ENCODE measurements at places on chromosomes 7 and 10.

DNA sequence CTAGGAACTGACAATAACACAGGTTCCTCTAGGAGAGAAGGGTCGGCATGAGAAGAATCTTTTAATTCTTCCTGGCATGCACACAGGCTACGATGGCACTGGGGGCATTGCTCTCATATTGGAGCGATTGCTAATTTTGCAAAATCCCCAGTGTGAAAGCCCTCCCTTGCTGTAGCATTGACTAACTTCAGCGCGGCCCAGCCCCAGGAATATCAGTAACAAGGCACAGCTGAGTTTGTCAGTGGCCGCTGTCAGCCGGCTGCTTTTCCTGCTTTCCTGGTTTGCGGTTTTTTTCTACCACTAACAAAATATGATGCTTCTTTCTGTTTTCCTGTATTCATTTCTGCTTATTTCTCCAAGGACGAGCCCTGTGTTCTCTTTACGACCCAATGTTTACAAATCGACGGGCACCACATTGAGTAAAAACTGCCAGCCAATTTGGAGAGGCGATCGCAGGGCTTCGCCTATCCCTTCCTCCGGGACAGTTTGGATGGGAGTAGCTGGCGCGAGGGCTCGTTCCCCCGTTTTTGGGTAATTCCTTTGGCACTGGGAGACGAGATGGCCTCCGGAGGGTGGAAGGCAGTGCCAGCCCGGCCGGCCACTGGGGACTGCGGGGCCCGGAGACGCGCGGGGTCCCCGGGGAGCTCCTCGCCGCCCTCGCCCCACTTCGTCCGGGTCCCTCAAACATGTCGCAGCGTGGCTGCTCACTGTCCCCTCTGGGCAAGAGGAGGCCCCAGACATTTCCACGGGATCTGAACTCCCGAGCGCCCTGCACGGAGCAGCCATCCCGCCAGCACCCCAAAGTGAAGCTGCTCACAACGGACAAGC lies 967 bp downstream of the ADARB2 start:
- DNase-seq, result no peak

DNA sequence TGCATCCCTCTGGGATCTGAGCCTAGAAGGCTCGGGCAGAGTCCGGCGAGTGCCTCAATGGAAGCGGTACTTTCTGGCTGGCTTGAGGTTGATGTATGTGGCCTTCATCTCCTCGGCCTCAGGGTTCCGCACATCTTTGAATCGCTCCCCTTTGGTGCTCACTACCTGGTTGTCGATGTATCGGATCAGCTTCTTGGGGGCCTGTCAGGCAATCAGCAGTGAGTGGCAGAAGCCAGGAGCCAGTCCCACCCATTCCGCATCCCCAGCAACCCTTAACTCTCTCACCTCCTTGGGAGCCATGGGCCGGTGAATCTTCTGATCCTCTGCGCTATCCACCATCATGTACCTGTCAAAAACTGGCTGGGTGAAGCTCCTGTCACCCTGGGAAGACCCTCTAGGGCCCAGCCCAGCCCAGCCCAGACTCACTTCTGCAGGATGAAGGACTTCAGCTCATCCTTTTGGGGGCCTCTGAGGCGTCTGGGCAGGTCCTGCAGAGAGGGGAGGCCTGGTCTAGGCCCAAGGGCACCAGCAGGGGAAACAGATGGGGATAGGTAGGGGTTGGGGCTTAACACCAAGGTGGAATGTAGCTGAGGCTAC lies 2.8 kb downstream of the FBXL15 start:
- no peak for DNase-seq

GRCh38 chr7:87596696-87597095 lies 4.0 kb downstream of the ABCB1 start:
- no peak for DNase-seq

DNA sequence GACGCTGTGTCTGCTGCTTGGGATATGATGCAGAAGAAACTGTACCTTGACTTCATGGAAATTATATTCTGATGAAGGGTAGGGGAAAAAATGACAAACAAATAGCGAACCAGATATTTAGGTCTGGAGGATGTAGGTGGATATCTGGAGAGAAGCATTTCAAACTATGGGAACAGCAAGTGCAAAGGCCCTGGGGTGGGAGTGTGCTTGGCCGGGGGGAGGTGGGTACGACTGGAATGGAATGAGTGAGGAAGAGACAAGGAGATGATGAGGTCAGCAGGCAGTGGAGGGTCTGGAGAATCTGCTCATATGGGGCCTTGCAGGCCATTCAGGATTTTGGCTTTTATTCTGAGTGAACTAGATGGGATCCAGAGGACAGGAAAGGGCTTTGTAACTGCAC lies 65.2 kb downstream of the TLL2 start:
- DNase-seq, result no peak

- no peak for DNase-seq
These were observed 174.5 kb upstream of the AKR1E2 start for GRCh38 chr10:4651404-4652037.

DNA sequence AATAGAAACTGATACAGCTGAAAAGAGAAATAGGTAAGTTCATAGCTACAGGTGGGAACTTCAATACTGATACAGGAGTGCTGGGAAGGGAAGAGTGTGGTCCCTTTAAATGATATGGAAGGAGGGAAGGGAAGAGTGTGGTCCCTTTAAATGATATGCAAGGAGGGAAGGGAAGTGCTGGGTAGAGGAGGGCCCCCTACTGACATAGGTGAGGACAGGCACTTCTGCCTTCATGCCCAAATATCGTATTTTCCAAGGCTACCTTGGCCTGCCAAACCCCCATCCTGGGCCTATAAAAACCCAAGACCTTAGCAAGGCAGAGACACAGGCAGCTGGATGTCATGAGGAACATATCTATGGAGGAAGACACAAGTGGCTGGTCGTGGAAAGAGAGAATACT lies 92.3 kb downstream of the MAGI2 start:
- peak; percentile 17 for DNase-seq

DNA sequence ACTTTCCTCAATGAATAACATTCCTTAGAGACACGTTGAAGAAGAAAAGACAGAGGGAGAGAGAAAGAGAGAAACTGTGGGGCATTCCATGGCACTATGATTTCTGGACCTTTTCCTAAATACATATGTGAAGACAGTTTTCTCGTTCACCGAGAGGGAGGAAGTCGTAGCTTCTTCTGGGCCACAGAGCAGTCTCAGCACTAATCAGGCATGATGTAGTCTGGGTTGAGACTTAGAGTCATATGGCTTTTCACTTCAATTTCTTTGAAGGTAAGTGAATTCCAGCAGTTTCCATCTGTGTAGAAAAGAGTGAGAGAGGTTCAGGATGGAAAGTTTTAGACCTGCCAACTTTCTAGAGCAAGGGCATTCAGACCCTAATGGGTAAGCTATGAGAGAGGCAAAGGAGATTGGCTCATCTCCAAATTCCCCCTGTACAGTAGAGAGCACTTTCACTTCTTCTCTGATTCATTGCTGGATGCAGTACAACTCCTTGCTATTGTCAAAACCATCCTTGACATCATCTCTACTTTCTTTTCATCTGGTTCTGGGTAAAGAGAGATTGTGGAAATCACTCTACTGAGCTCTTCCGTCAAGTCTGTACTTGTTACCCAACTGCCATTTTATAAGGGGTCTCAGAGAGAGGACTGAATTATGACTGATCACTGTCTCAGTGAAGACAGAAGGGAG lies 31.5 kb upstream of the OR9A4 start:
- no peak for DNase-seq

- peak; percentile 71 for DNase-seq
These were observed 614.1 kb downstream of the GALNT17 start for GRCh38 chr7:71746006-71746405.

GRCh38 chr7:130135208-130136205 lies 65.2 kb downstream of the KLHDC10 start:
- no peak for DNase-seq

DNA sequence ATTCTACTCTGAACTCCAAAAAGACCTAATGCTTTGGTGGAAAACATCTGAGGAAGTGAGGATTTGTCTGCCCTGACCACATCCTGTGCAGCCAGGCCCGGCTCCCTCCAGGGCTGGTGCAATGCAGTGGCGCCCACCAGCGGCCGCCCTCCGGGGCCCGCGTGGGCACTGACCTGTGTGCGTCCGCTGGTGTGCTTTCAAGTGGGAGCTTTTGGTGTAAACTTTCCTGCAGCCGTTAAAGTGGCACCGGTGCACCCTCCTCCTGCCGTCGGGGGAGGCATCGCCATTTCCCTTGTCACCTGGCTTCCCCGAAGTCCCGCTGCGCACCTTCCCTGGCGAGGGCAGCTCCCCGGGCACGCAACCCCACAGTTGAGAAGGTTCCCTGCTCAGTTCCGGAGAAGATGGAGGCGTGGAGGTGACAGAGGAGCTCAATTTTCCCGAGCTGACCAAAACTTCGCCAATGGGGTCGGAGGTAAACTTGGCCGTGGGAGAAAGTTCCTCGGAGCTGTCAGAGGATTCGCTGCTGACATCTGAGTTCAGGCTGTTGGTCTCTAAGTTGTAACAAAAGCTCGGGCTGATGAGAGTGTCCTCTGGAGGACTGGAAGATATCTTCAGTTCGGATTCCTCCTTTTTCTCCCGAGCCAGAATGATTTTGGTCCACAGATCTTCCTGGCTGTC lies 3.4 kb downstream of the KLF6 start:
- DNase-seq, result no peak

- DNase-seq, result peak; percentile 55
These were observed 29.5 kb upstream of the DNAAF5 start for GRCh38 chr7:696812-697551.

GRCh38 chr7:106075937-106076336 lies 36.2 kb downstream of the SYPL1 start:
- no peak for DNase-seq

DNA sequence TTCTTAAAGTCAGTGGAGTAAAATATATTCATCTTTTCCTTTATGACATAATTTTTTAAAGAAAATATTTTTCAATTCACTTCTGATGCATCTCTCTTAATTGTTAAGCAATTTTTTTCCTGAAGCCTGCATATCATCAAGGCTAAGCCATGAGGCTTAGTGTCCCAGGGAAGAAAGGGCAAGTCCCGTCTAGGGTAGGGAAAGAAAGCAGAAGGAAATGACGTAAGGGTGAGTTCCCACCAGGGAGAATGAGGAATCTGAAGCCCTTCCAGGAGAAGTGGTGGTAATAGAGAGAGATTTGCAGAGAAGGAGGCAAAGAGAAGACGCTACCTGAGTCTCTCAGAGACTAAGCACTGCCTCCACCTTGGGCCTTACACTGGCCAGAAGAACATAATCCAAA lies 96.8 kb upstream of the NFE2L3 start:
- no peak for DNase-seq

GRCh38 chr10:112735041-112735695 lies 214.9 kb upstream of the TCF7L2 start:
- no peak for DNase-seq

- no peak for DNase-seq
These were observed 37.2 kb downstream of the CLRN3 start for GRCh38 chr10:127855591-127855881.

- no peak for DNase-seq
These were observed 16.9 kb downstream of the GFRA1 start for GRCh38 chr10:116255886-116256751.

DNA sequence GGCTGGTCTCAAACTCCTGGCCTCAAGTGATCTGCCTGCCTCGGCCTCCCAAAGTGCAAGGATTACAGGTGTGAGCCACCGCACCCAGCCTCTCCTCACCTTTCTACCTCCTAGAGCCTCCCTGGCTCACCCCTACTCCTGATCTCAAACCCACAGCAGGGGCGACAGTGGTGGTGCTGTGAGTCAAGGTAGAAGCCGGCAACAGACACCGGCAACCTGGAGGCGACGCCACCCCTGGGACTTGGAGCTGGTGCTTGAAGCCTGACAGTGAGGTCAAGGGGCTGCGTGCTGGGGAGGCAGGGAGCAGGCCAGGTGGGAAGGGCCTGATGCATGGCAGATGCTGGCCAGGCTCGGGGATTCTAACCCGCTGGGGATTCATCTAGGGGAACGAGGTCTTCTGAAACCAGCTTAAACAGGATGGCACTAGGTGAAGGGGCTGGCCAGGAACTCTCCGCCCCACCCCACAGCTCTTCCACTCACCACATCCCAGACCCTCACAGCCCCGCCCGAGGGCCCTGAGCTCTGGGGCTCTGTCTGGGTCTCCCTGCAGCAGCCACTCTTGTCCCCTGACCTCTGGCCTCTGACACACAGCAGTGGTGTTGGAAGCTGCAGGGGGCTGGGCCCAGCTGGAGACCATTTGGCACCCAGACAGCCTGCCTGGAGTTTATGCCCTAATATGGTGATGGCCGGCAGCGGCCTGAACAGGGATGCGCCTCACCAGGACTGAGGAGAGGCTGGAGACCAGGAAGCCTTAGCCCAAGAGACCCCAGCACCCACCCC lies 16.4 kb downstream of the KCNH2 start:
- no peak for DNase-seq

DNA sequence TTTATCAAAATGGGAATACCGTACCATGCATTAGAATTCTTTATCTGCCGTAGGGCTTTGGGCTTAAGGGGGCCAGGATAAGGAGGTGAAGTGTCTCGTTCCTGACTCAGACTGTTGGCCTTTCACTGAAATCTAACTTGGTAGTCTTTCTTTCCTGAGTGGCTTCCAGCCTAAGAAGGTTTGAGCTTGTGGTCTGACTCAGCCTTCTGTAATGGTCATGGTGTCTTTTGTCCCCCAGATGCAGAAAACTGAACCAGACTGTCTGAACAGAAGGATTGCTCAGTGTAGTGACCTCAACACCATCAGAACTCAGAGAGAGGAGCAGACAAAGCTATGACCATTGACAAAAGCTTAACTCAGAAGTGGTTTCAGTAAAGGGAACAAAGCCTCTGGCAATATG lies 39.5 kb downstream of the WNT2 start:
- no peak for DNase-seq

GRCh38 chr10:92751827-92752226 lies 62.1 kb downstream of the HHEX start:
- DNase-seq, result no peak

- DNase-seq, result peak; percentile 65
These were observed 16.4 kb downstream of the LRRC4 start for GRCh38 chr7:128014811-128015210.

DNA sequence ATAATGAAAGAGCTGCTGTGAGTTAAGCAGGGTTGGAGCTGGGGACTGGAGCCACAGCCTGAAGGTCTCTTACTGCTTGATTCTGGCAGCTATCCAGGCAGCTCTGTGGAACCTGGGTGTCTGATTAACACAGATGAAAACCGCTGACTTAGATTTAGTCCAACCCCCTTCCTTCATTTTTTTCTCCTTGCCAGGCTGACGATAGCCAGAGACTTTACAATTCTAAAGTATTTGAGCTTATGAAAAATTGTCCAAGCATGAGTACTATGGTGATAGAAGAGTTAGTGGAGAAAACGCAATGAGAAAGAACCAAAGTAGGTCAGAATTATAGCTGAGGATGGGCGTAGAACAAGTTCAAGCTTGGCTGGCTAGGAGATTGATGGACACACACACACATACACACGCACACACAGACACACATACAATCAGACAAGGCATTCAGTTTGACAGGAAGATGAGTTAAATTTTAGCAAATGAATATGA lies 13.5 kb upstream of the GPR85 start:
- DNase-seq, result peak; percentile 78

GRCh38 chr10:130869179-130869841 lies 442.2 kb downstream of the TCERG1L start:
- DNase-seq, result no peak

- no peak for DNase-seq
These were observed 397.2 kb downstream of the PLXNA4 start for GRCh38 chr7:132179080-132179430.

- DNase-seq, result no peak
These were observed 199.4 kb downstream of the KIAA1217 start for GRCh38 chr10:24408365-24408764.

- no peak for DNase-seq
These were observed 5.5 kb downstream of the HOXA4 start for GRCh38 chr7:27124902-27125689.
